Non-pigmented ciliary epithelial cell (primary cell): ENCODE measurements at places on chromosomes 13 and 19.
A peak's percentile ranks its signal among the peaks of the same experiment; 100 is the strongest.

DNA sequence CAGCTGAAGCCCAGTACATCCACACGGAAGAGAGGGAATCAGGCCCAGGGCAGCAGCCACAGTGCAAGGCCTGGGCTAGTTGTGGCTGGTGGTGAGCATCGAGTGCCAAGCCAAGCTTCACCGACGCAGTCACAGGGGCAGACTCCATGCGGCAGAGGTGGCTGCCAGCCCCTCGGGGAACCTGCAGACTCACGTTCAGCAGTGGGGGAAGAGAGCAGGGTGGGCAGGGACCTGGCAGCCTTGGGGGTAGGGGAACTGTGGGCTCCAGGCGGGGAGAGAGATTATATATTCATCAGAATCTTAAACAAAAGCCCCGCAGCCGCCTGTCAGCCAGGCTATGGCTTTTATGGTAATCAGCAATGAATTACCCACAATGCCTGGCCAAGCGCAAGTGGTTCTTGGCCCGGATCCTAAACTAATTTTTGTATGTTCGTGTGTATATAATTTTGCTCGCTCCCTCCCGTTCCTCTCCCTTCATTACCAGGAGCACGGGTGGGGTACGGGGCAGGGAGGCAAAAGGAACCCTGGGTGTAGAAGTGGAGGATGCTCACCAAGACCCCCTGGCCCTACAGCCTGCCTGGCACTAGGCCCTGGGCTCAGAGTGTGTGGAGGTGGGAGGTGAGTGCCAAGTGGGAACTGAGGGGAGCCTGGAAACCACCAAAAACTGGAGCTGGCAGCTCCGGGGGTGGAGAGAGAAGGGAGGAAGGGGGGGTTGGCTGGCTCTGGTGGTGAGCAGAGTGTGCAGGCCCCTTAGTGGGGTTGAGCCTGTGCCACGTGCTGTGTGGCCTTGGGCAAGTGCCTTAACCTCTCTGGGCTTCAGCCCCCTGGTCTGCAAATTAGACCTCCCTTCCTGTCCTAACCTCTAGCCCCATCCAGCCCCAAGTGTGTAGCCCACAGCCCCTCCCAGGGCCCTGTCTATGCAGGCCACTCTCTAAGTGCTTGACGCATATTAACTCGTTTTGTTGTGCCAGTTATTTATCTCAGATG is 31.9 kb downstream of the PTPRS start:
- peak; percentile 55 for DNase-seq

GRCh38 chr19:16327911-16328823 is 3.5 kb downstream of the KLF2 start:
- no peak for DNase-seq

- DNase-seq, result no peak
Observed at GRCh38 chr19:18239303-18239702, 13.1 kb upstream of the PDE4C start.

- no peak for DNase-seq
Observed at GRCh38 chr13:24922387-24922744, 158.4 kb downstream of the RNF17 start.

DNA sequence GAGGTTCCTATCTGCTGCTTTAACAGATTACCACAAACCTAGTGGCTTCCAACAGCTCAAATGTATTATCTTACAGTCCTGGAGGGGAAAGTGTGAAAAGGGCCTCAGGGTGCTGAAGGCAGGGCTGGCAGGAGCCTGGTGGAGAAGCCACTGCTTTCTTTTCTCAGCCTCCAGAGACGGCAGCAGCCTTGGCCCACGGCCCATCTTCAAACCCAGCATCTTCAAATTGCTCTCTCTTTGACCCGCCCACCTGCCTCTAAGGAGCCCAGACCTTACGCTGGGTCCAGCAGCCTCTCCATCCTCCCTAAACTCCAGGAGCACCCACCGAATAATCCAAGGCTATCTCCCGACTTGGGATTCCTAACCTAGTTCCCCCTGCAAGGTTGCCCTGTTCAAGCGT is 35.6 kb downstream of the C13orf46 start:
- DNase-seq, result no peak

GRCh38 chr13:45243077-45243476 is 42.2 kb upstream of the KCTD4 start:
- DNase-seq, result no peak
